SK-N-MC (cell line): ENCODE measurements at places on chromosomes 12 and 14.

DNA sequence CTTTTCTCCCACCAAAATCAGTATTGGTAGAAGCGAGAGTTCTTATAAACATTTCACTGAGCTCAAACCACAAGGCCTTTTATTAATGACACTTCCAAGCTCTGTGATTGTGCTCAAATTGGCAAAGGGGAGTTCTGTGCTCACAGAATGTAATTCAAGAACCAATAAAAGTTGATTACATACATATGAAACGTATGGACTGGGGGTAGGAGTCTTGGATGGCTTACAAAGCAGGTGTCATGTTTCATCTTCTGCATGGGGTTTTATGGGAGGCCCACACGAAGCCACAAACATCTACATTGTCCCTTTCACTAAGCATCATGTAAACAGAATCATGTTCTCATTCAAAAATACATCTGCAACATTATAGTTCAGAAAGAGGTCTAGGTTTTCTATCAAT is 828.3 kb downstream of the VRK1 start:
- no peak for DNase-seq

GRCh38 chr14:95535226-95536021 is 574 bp downstream of the GLRX5 start:
- no peak for DNase-seq

GRCh38 chr14:69696633-69697557 is 70.0 kb upstream of the SRSF5 start:
- DNase-seq: no peak

- DNase-seq: no peak
Observed at GRCh38 chr12:131720241-131720640, 9.4 kb downstream of the SFSWAP start.

GRCh38 chr14:96085369-96085768 is 46.2 kb downstream of the C14orf132 start:
- DNase-seq: no peak

- no peak for DNase-seq
Observed at GRCh38 chr14:92678766-92679165, 69.7 kb downstream of the LGMN start.

DNA sequence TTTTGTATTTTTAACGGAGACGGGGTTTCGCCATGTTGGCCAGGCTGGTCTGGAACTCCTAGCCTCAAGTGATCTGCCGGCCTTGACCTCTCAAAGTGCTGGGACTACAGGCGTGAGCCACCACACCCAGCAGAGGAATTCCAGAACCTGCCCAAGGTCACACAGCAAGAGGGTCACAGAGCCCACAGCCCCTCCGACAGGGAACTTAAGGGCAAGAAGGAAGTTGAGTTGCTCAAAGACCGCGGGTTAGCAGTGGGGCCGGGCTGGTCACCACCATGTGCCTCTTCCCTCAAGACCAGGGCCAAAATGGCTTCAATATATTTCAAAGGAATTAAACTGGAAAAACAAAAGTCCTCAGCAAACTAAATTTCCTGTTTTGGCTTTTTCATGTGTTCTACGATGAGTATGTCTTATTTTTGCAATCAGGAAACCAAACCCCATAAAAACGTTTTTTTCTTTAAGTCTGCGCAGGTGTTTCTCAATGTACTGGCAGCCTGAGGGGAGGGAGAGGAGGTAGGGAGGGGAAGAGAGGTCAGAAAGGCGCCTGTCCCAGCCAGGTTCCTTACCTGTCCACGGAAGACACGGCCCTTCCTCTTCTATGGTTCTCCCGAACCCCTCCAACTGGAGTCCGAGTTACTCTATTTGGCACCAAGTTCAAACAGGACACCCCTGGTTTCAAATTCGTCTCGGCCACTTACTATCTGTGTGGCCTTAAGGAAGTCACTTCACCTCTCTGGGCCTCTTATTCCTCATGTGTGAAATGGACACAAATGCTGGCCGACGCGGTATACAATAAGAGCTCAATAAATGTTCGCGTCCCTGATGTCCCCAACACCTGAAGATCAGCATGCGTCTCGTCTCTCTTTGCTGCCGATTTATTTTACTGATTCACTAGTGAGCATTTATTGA is 778 bp downstream of the SLC8B1 start:
- no peak for DNase-seq

DNA sequence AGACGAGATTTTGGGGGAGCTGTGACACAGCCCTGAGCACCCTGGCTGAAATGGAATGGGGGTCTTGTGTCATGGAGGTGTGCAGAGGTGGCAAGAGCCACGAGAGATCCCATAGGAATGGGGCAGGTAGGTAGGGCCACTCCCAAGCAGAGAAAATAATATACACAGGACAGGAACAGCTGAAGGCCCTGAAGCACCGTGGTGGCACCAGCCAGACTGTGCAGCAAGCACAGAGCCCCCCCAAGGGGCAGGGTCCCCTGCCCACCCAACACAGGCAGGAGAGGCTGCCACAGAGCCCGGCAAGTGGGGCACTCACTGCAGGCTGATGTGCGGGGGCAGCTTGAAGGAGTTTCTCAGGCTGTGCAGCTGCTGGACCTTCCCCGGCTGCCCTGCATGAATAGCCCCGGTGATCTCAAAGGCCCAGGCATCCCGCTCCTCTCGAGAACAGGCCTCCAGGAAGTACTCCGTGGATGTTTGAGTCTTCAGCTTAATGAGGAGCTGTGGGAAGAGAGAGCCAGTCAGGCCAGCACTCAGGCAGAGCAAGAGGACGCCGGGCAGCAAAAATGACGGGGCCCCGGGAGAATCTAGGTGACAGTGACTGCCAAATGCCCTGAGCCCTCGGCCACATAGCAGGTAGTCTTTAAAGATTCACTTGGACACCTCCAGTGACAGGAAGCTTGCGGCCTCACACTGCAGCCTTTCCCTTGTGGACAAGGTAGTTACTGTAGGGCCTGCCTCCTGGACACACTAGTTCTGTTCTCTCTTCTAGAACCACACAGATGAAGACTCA is 16.7 kb downstream of the PLEK2 start:
- DNase-seq: no peak

DNA sequence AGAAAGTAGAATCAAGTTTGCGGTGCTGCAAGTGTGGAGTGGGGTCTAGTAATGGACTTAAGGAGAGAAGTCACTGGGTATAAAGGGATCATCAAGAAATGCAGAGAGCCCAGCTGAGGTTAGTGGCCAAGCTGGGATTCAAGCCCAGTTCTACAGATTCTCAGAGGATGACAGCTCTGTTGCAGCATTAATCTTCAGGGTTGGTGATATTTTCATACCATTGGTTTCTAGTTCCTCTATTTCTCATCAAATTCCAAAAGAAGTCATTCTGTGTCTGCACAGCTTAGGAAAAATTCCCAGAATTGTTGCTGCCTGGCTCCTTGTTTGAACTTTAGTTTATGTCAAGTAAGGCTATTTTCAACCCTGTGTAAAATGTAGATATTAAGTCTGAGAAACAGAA is 169.5 kb upstream of the NTF3 start:
- DNase-seq: no peak

DNA sequence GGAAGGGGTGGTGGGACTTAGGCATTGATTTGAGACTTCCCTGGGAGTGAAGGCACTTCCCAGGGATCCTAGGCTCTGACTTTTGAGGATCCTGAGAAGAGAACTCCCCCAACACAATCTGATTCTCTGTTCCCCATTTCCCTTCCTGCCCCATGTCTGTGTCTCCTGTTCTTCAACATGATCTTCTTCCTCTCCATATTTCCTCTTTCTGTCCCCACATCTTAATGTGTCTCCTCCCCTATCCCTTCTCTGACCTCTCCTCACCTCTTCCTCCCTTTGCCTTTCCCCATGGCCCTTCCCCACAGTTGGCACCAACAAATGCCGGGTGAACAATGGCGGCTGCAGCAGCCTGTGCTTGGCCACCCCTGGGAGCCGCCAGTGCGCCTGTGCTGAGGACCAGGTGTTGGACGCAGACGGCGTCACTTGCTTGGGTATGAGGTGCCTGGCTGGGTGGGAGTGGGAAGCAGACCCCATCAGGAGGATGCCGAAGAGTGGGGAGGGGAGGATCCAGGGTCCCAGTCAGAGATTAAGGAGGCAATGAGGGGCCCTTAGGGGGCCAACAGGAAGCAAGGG is 15.2 kb upstream of the LRP1-AS start:
- no peak for DNase-seq

DNA sequence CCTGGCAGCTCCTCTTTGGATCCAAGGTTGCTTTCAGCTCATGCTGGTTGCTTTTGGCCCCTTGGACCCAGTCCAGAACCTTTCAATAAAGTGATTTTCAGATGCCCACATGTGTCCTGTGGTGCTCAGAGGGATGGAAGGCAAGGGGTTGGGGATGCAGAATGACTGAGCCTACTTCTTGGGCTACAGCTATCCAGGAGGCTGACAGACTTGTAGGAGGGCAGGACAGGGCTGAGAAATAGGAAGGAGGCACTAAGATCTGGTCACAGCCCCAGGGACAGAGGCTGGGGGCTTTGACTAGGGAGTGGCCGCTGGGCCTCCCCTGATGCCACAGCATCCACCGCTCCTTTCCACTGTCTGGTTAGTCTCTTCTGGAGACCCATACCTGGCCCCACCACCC is 1.2 kb upstream of the HOXC11 start:
- DNase-seq: no peak

- no peak for DNase-seq
Observed at GRCh38 chr14:23445773-23446172, 10.3 kb upstream of the MYH7 start.

DNA sequence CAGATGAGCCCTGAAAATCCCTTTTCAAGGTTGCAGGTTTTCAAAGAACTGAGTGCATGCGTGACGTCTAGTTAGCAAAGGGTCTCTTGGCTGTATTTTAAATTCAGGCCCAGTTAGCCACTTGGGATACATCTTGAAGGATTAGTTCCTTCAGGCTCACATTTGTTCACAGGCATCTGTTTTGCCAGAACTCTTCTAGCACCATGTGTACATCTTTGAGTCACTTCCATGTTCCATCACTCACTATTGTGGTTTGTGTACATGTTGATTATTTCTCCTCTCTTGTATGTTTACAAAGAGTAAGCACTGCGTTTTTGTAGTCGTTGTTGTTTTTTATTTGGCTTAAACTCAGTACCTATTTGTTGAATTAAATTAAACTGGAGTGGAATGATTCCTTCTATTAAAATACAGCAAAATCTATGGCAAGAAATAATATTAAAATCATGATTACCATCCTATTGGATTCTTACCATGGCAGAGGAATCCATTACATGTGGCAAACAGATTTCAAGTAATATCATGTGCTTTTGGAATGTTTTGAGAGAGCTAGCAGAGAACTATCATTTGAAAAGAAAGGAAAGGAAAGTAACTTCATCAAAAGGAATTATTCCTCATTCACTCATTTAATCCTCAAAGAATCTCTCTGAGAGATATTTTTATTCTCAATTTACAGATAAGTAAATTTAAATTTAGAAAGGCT is 438.9 kb upstream of the FAR2 start:
- DNase-seq: no peak

DNA sequence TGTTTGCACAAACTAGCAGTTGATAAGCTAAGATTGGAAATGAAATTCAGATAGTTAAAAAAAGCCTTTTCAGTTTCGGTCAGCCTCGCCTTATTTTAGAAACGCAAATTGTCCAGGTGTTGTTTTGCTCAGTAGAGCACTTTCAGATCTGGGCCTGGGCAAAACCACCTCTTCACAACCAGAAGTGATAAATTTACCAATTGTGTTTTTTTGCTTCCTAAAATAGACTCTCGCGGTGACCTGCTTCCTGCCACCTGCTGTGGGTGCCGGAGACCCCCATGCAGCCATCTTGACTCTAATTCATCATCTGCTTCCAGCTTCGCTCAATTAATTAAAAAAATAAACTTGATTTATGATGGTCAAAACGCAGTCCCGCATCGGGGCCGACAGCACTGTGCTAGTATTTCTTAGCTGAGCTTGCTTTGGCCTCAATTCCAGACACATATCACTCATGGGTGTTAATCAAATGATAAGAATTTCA is 335.6 kb downstream of the TMEM121 start:
- DNase-seq: no peak

DNA sequence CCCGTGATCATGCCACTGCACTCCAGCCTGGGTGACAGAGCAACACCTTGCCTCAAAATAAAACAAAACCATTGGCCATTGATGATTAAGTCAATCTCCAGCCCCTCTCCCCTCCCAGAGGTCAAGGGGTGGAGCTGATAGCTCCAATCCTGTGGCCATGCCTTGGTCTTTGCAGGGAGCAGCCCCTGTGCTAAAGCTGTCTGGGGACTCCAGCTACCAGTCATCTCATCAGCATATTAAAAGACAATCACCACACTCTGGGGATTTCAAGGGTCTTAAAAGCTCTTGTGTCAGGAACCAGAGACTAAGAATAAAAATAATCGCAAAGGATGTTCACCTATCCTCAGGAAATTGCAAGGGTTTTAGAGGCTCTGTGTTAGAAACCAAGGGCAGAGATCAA is 30.6 kb downstream of the HCAR2 start:
- DNase-seq: no peak

DNA sequence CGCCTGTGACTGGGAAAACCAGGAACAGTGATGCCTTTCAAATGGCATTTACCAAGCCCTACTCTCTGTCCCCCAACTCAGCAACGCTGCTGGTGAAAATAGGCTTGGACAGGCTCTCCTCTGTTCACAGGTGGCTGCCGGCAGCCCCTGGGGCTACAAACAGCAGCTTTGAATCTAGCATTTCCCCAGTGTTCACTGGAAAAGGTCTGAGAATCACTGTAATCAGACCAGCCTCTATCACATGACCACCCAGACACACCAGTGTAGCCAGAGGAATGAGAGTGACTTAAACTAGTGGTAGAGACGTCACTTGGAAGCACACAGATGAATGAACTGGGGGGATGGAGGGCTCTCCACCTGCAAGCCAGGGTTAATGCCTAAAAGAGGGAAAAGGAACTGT is 151.8 kb downstream of the FOXN3 start:
- DNase-seq: no peak

DNA sequence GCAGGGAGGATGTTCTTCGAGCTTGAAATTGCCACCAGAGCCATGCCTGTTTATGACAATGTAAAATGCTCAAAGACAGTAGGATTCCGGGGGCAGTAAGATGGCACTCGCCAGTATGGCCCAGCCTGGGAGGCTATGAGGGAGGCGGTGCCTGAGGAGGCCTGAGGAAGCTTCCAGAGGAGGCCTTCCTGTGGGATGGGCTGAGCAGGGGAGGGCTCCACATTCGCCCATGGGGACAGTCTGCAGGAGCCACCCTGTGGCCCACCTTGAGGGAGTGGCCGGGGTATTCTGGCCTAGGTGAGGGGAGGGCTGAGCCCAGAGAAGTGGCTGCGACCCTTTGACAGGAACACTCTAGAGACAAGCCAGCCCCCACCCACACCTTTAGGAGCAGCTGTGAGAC is 50.7 kb downstream of the IQSEC3 start:
- DNase-seq: no peak

DNA sequence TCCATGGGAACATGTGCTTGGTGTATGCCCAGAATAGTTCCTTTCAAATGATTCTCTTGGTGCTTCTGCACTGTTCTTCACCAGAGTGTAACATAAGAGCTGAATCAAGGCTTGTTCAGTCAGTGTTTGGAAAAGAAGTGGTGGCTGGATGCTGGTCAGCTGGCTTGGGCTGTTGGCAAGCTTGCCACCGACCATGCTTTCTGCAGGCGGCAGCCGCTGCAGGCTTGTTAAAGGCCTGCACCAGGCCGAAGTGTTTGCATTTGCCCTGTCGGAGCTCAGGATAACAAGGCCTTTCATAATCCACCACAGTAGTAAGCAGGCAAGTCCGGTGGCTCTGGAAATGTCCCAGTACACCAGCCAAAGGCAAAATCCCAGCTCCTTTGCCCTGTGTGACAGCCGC is 26.9 kb downstream of the DAAM1 start:
- DNase-seq: no peak

- DNase-seq: no peak
Observed at GRCh38 chr12:34352098-34352497, 329.8 kb downstream of the ALG10 start.
